ENCODE measurements at places on chromosomes 2 and 18. TPM values are rescaled to one million over a fixed set of nuclear protein-coding genes. Genes with fewer than 3 reads are reported as not detected.

DNA sequence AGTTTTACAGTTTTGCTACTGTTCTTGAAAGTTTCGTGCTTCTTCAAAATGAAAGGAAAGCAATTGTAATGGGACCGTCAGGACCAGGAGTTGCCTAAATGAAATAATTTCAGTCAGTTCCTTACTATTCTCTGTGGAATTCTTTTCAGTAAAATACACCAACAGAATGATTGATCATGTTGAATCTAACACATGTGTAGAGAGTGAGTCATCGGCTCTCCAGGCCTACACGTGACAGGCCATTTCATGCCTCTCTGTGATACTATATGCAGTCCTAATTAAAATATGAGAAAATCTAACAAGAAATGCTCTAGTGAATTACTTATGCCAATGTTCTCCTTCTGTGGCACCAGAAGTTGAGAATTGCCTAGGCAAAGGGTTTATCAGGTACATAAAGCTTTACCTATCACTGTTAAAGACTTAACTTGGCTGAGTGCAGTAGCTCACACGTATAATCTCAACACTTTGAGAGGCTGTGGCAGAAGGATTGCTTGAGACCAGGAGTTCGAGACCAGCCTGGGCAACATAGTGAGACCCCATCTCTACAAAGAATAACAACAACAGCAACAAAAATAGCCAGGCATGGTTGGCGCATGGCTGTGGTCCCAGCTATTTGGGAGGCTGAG lies 199.4 kb downstream of the LRRTM1 start:
- H3K27me3 ChIP-seq: no peaks in the 10 kb centered on the region
- no peak for DNase-seq
- H3K4me1 ChIP-seq: no peaks in the 10 kb centered on the region
- H3K27ac ChIP-seq: no peak overlapping the region

- no peak overlapping the region for H3K27ac ChIP-seq
- no peaks in the 10 kb centered on the region for H3K36me3 ChIP-seq
- no peaks in the 10 kb centered on the region for H3K4me1 ChIP-seq
These were observed 230.8 kb upstream of the CDH2 start for GRCh38 chr18:28407681-28408080.

DNA sequence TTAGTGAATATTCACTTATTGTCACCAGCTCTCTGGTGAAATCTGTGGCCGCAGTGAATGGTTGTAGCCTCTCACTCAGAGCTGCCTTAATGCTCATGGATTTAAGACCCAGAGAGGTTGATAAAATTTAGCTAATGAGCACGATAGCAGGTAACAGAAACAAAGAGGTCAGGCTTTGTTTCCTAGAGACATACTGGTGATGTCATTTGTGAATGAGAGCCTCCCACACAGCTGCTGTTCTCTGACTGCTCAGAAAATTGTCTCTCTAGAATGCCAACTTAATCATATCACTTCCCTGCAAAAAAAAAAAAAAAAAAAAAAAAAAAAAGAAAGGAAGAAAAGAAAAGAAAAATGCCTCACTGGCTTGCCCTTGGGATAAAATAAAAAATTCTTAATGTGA lies 411.7 kb upstream of the MYT1L start:
- H3K27me3 ChIP-seq: no peaks in the 10 kb centered on the region
- no peaks in the 10 kb centered on the region for H3K4me1 ChIP-seq
- H3K4me3 ChIP-seq: no peak overlapping the region
- no peaks in the 10 kb centered on the region for H3K36me3 ChIP-seq
- H3K27ac ChIP-seq: no peak overlapping the region

- no peak overlapping the region for H3K4me3 ChIP-seq
- H3K27me3 ChIP-seq: no peaks in the 10 kb centered on the region
- no peaks in the 10 kb centered on the region for H3K36me3 ChIP-seq
- H3K27ac ChIP-seq: no peak overlapping the region
- H3K4me1 ChIP-seq: no peaks in the 10 kb centered on the region
These were observed 9.6 kb downstream of the RPL37A start for GRCh38 chr2:216508229-216508628.

- H3K27ac ChIP-seq: no peak overlapping the region
- no peaks in the 10 kb centered on the region for H3K27me3 ChIP-seq
- no peaks in the 10 kb centered on the region for H3K4me1 ChIP-seq
- no peak overlapping the region for H3K4me3 ChIP-seq
These were observed 185.4 kb downstream of the ZEB2 start for GRCh38 chr2:144334551-144334950.

- DNase-seq: no peak
- H3K36me3 ChIP-seq: no peaks in the 10 kb centered on the region
- no peak overlapping the region for H3K27ac ChIP-seq
These were observed 11.5 kb upstream of the PARD3B start for GRCh38 chr2:204533629-204534370.

DNA sequence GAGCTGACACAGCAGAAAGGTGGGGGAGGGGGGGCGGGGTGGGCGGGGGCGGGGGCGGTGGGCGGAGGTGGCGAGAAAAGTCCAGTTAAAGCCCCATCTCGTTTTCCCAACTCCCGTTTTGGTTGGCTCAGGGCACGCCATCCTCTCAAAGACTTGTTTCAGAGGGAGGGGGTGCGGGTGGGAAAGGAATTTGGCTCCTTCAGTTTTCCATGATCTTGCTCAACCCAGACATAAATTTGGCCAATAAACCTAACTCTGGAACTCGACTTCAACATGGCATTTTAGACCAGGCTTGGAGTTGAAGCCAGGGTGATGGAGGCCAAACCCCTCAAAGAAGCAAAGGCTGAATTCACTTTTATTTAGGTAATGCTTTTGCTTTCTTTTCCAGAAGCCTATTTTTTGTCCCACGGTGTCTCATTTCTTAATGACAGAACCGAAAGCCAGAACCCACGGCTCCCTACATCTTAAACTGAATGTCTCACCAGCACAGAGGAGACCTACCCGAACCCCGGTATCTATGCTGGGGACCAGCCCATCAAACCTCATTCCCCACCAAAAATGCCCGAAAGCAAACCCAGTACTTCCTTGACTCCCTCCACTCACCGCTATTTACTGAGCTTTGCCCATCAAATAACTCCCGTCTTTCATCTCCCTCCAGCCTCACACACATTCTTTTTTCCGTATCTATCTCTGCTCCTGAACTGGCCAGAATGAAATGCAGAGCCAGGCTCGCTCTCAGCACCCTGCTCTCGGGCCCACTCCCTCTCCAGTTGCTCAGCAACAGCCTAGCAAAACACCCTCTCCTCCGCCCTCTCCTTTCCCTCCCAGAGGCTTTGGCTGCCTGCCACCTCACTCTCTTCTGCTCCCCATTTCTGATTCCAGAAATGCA lies 4.3 kb downstream of the IGFBP5 start:
- peak overlapping the region; percentile 85 for H3K27ac ChIP-seq
- H3K36me3 ChIP-seq: no peaks in the 10 kb centered on the region
- peaks cover 3% of the 10 kb centered on the region for H3K4me1 ChIP-seq
- peak overlapping the region; percentile 69 for H3K4me3 ChIP-seq

Gene DSG1
- total RNA-seq: 22.2 TPM

DNA sequence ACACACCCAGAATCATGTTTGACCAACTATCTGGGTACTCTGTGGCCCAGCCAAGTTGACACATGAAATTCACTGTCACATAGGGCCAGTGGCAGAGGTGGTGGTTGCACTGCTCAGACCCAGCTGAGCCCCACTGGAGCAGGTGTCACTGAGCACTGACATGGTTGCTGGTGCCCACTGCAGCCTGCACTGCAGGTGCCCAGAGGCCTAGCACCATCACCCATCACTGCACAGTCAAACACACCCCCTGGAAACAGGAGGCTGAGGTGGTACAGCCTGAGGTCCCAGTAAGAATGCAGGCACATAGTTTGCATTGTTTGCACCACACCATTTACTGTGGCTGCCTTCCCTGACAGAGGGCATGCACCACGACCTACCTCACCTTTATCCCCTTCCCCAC lies 278.7 kb upstream of the MGAT5 start:
- H3K4me3 ChIP-seq: no peak overlapping the region
- H3K27ac ChIP-seq: no peak overlapping the region
- no peak for DNase-seq
- H3K4me1 ChIP-seq: no peaks in the 10 kb centered on the region
- no peaks in the 10 kb centered on the region for H3K27me3 ChIP-seq

Gene NFU1
- total RNA-seq: 46.1 TPM

GRCh38 chr2:50108245-50108644 lies 923.7 kb downstream of the NRXN1 start:
- H3K27me3 ChIP-seq: no peaks in the 10 kb centered on the region
- no peak overlapping the region for H3K4me3 ChIP-seq

GRCh38 chr2:221461901-221462300 lies 110.2 kb downstream of the EPHA4 start:
- no peak for DNase-seq

Gene TUBB8B
- total RNA-seq: not detected

DNA sequence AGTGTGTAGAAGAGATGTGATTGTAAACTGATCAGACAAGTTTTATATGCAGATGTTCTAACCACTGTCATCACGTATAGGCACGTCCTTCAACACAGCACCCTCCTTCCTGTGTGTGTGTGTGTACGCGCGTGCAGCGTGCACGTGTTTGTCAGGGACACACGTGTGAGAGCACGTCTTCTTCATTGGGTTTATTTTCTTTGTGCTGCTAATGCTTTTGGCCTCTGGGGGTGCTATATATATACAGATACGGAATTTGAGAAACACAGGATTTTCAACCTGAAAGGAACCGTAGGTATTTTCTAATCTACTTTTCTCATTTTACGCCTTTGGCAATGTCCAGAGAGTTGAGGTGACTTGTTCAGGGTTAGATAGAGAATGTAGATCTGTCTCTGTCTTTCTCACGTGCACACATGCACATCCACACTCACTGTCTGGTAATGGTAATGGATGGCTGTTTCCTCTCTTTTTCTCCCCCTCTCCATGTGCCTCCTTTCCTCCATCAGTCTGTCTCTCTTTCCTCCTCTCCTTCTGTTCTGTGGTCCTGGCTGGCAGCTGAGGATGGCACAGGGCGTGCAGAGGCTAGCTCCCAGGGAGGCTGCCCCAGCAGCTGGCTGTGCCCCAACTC lies 13.4 kb upstream of the CELF4 start:
- no peaks in the 10 kb centered on the region for H3K36me3 ChIP-seq
- no peak overlapping the region for H3K27ac ChIP-seq
- H3K4me3 ChIP-seq: no peak overlapping the region
- no peak for DNase-seq
- H3K4me1 ChIP-seq: no peaks in the 10 kb centered on the region

Gene TMEM178A
- total RNA-seq: 9.4 TPM

DNA sequence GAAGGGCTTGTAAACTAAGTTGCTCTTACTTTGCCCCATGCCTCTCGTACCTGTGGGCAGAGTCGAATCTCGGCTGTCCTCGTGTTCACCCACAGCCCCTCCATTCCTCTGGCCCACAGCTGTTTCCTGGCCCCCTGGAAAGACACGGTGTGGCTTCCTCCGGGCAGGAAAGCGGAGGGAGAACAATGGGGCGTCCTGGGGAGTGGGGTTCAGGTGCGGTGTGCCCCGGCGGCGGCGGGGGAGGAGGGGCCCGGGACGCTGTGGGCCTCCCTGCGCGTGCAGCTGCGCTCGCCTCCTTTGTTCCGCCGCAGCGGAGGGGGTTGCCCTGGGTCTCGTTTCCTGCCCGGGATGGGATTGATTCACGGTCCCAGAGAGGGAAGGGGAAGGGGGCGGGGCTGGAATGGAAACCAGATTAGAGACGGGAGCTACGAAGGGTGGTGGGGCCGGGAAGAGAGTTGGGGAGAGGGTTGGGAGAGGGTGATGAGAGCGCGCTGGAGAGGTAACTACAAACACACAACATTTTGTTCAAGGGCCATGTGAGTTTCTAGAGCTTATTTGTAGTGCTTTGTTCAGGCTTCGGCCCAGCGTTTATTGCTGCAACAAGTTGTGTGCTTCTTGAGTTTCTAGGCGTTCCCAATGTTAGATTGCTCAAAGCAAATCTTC lies 796 bp downstream of the MYO1B start:
- DNase-seq: peak; percentile 38
- peak overlapping the region; percentile 75 for H3K27ac ChIP-seq
- peak overlapping the region; percentile 71 for H3K4me3 ChIP-seq
- H3K4me1 ChIP-seq: no peaks in the 10 kb centered on the region
- no peaks in the 10 kb centered on the region for H3K27me3 ChIP-seq

DNA sequence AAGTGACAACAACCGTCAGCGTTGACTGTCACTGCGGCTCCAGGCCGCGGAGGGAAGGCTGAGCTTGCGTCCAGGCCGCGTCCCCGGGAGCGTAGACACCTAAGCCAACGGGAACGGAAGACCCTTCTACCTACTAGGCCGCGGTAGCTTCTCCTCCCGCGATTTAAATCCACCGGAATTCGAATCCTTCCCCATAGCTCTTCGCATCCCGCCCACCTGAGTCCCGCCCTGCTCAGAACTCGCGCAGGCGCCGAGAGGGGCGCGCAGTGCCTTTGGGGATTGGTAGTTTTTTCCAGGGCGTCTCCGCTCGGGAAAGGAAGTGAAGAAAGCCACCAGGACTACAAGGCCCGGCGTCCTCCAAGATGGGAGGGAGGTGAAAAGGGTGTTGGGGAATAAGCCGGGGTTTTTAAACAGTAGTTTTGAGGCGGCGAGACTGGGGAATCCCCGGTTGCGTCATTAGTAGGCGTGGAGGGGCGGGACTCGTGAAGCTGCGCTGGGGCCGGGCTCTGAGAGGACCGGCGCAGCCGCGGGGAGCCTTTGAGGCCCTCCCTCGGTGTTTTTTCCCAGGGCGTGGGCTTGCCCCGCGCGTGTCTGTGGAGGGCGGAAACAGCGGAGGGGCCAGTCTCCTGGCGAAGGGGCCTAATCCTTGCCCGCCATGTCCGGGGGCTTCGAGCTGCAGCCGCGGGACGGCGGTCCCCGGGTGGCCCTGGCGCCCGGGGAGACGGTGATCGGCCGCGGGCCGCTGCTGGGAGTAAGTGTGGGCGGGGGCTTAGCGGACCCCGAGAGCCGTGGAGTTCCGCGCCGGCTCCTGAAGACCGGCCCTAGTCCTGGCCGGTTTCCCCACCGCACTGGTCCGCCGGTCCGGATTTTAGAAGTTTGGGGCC lies at the start of the genes APLF and FBXO48:
APLF (plus strand) TSS at position 509 of the 884 bp plus-strand sequence; CDS start at position 656, 147 bp downstream.
FBXO48 (minus strand) TSS at position 218 of the 884 bp plus-strand sequence. CDS start 2,149 bp downstream, outside the sequence.
- H3K27ac ChIP-seq: peak within 1 kb of the TSS; percentile 88
- no peaks in the 10 kb centered on the region for H3K36me3 ChIP-seq
- no peaks in the 10 kb centered on the region for H3K4me1 ChIP-seq

GRCh38 chr18:926946-927345 lies 22.3 kb downstream of the ADCYAP1 start:
- H3K27me3 ChIP-seq: peaks cover 4% of the 10 kb centered on the region
- H3K4me3 ChIP-seq: no peak overlapping the region
- no peak for DNase-seq

Gene GGCX
- 26.7 TPM for total RNA-seq

GRCh38 chr2:65417509-65418085 lies 14.8 kb downstream of the SPRED2 start:
- no peaks in the 10 kb centered on the region for H3K36me3 ChIP-seq
- no peak for DNase-seq
- H3K27me3 ChIP-seq: no peaks in the 10 kb centered on the region
- no peak overlapping the region for H3K4me3 ChIP-seq

Gene SCN3A
- total RNA-seq: 0.64 TPM

Gene CCL20
- total RNA-seq: 6.7 TPM

- no peak for DNase-seq
- no peak overlapping the region for H3K4me3 ChIP-seq
- H3K27ac ChIP-seq: no peak overlapping the region
These were observed 93.2 kb downstream of the ADD2 start for GRCh38 chr2:70674636-70675430.

- H3K4me3 ChIP-seq: no peak overlapping the region
- H3K27me3 ChIP-seq: no peaks in the 10 kb centered on the region
- DNase-seq: no peak
- H3K27ac ChIP-seq: no peak overlapping the region
These were observed 224.2 kb downstream of the RBM43 start for GRCh38 chr2:151037434-151037833.

- H3K36me3 ChIP-seq: no peaks in the 10 kb centered on the region
- no peak overlapping the region for H3K4me3 ChIP-seq
- no peak for DNase-seq
- H3K27ac ChIP-seq: no peak overlapping the region
- H3K27me3 ChIP-seq: no peaks in the 10 kb centered on the region
These were observed 24.4 kb upstream of the ERMN start for GRCh38 chr2:157349949-157350515.
